T-helper 22 cell (primary cell): ENCODE measurements at places on chromosomes 7 and 10.

GRCh38 chr7:38751416-38751815 is 120.2 kb upstream of the AMPH start:
- no peak for DNase-seq

GRCh38 chr10:100998183-100998990 is 1.2 kb upstream of the LZTS2 start:
- peak; percentile 47 for DNase-seq

GRCh38 chr10:52533986-52534385 is 219.9 kb downstream of the DKK1 start:
- no peak for DNase-seq

DNA sequence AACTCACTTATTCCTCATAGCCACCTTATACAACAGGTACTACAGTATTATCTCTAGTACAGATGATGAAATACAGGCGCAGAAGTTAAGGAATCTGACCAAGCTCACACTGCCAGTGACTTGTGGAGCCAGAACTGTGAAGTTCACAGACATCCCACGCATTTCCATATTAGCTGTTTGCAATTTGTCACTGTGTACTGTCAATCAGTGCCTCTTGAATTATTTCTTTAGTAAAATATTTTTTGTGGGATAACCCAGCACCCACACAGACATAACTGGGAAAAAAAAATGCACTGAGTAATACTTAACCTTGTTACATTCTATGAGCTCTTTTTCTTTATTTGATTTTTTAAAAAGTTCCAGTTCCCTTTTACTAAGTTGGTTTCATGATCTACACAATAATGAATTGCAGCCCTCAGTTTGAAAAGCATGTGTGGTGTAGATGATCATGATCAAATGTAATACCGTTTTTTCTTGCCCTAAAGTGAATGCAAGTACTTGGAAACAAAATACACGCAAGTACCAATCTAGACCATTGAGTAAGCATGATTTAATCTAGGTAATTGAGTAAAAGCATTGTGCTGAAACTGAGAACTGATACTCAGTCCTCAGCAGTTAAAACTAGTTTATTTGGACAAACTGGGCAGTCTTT is 14.1 kb downstream of the CUL1 start:
- DNase-seq = no peak

DNA sequence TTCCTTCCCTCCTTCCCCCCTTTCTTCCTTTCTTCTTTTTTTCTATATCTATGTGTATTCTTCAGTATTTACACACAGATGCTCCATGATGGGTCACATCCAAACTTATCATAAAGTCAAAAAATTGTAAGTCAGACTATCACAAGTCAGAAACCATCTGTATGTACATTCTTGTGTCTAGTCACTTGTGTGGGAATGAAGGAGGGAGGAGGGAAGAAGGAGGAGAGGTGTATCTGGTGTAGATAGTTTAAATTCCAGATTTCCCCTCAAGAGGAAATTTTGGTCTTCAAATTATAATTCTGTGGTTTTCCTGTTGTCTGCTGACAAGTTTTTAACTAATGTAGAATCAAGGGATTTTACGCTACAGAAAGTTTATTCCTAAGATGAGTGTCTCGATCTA is 287.2 kb downstream of the ETV1 start:
- DNase-seq = no peak
